ENCODE measurements at places on chromosomes 7 and 10.

DNA sequence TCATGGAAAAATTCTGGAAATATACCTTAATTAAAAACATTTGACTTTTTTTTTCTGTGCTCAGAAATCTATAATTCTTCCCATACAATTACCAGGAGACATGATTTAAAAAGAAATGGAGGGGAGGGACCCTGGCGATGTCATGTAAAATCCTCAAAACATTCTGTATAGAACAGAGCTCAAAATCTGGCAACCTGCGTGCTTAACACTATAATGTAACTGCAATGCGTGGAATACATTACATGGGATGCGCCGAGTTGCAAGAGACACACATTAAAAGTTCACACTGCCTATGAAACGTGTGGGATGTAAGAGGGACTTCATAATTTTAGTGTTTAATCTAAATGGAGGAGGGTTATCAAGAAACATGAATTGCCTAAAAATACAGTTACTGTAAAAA is 215.0 kb downstream of the GLI3 start:
- no peak for DNase-seq

DNA sequence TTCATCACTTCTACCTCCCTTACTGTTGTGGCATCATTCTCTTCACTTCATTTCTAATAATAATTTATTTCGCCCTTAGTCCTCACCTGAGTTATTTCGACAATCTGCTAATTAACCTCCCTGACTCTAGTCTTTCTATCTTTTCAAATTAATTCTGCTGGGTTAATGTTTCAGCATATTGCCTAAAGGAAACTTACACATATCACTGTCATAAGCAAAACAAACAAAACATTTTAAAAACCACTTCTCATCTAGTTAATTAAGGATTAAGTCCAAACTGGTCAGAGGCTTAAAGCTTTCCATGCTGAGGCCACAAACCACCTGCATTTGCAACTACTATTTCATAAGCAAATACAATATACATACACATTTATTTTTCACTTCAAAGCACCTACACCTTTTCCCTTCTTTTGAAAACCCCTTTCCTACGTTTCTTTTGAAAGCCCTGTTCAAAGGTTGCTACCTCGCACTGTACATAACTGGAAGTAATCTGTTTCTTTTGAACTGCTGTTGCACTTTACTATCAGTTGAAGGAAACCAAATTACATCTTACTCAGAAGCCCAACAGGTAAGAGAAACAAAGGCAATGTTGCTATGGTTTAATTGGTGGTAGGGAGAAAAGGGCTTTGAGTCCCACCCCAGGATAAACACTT is 10.3 kb downstream of the SEM1 start:
- DNase-seq = no peak

DNA sequence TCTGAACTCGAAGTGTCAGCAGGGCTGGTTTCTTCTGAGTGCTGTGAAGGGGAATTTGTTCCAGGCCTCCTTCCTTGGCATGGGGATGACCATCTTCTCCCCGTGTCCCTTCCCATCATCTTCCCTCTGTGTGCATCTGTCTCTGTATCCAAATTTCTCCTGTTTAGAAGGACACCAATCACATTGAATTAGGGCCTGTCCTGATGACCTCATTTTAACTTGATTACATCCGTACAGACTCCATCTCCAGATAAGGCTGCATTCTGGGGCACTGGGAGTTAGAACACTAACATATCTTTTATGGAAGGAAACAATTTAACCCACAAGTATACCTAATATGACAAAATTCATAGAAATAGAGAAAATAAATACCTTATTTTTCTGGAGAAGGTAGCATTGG is 76.8 kb upstream of the ANKRD1 start:
- DNase-seq = no peak

DNA sequence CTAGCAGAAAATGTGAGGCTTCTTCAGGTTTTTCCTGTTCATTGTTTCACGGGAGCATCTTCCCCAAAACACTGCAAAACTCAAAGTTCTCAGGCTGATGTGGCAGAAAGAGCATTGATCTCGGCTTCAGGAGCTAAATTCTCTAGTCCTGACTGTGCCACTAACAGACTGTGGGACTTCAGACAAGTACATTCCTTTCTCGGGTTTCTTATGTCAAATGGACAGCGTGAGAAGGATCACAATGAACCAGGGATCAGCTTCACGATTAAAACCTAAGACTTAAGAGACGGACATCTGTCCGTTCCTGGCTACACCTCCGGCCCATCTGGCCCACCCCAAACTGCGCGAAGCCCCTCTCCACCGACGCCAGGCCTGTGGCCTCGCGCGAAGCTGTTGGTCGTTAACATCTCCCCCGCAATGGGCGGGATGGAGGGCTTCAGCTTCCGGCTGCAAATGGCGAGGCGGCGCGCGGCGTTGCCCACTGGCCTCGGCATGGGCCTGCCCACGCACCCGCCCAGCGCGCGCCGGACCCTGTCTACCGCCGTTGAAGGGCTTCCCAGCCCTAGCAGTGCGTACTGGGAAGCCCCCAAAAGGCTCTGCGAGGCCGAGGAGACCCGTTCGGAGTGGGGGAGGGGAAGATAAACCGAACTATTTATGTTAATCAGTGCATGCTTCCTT is 549 bp upstream of the DDX50 start:
- peak; percentile 12 for DNase-seq
